ENCODE measurements at places on chromosomes 7 and 10.

DNA sequence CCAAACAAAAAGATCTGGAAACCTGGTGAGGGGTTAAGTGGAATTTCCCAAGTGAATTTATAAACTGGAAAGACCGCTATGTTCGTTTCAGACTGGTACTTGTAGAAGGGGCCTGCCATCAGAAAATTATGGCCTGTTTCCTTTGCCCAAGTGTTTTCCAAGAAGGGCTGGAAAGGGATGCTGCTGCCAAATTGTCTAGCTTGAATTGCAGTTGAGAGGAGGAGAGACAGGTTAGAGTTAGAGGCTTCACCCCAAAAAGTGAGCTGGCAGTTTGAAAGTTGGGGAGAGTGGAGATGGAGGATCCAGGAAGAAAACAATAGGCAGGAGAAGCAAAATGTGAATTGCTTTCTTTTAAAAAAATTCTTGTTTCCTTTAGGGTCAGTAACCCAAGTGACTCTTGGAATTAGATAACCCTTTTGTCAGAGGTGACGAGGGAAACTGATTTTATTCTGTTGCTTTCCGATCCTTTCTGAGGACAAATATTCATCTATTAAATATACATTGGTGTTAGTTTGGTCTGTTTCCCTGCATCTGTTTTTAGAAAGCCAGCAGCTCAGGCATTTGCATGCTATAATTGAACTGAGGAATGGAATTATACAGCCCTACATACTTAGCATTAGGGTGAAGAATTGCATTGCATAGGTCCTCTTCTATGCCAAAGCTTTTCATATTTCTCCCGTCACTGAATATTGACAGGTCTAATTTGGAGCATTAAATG lies 82.5 kb upstream of the PRR15 start:
- DNase-seq: no peak

DNA sequence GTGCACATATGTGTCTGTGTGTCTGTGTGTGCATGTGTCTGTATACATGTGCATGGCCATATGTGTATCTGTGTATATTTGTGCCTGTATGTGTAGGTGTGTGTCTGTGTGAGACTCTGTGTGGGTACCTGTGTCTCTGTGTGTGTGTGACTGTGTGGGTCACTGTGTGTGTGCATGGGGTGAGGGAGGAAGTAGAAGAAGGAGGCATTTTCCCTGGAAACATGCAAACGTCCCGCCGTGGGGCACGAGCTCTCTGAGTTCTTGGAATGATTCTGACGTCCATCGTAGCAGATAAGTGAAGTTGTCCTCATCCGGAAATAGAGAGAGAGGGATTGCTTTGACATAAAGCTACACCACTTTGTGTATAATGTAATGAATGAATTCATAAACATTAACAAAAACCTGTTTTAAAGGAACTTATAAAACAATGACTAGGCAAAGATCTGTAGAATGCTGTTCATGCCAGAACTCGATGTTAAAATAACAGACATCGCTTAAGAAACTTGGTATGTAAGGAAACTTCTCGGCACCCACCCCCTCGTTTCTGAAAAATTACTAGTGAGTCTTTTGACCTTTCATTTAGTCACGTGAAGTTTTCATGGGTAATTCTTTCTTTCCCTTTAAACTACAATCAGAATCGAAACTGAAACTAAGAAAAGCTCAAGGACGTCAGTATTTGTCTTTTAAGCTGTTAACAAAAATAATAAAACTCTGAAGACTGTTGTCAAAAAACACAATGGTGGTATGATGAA lies 43.6 kb upstream of the KLF6 start:
- DNase-seq: no peak

- no peak for DNase-seq
Observed at GRCh38 chr7:69657331-69657730, 59.1 kb downstream of the AUTS2 start.

DNA sequence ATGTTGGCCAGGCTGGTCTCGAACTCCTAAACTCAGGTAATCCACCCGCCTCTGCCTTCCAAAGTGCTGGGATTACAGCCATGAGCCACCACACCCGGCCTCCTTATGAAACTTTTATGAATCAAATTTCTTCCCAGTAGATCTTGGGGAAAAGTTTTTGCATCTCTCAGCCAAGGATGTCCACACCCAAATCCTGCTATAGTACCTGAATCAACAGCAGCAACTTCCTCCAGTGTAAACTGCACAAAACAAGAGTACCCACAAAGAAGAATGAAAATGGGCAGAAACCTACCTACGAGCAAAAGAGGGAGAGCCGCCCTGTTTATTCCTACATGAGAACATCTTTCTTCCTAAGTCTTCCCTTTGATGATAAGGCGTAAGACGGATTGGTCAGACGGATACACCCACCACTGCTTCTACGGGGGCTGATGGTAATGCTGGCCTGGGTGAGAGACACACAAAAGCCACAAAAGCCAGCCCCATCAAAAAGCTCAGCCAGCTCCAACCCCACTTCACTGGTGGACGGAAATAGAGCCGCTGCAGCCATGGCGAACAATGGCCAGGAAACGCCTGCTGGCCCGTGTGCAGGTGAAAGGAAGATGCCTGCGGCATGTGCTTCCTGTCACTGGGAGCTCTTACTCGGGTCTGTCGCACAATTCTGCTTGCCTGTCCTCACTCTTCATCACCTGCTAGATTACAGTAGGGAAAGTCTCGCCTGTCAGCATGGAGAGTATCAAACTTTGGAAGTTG lies 10.4 kb downstream of the JCAD start:
- DNase-seq: no peak

DNA sequence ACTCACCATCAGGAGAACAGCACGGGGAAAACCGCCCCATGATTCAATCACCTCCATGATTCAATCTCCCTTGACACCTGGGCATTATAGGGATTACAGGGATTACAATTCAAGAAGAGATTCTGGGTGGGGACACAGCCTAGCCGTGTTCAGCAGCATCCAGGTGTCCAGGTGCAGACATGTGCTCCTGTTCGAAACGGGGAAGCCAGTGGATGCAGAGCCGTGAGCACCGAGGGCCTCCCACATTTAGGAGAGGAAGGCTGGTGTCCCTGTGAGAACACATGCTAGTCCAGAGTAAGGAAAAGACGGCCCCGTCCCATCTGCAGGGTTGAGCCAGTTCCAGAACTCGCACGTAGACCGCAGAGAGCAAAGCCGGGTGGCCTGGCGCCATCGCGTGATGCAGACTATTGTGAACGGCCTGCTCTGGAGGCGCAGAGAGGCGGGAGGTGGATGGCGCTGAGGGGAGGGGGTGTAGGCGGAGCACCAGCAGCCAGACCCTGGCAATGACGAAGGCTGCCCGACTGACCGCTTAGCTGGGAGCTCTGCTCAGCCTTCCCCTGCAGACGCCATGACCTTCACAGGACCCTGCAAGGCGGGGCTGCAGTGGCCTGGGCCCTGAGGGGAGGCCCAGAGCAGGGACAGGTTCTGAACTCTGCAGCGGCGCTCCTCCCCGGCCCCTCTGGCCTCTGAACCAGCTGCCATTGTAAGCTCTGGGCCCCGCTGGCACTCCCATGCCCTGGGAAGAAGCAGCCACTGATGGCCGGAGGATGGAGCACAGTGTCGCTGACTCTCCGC lies 141.6 kb upstream of the TCERG1L start:
- DNase-seq: no peak

GRCh38 chr7:101420436-101420835 lies 57.8 kb downstream of the COL26A1 start:
- DNase-seq: no peak

DNA sequence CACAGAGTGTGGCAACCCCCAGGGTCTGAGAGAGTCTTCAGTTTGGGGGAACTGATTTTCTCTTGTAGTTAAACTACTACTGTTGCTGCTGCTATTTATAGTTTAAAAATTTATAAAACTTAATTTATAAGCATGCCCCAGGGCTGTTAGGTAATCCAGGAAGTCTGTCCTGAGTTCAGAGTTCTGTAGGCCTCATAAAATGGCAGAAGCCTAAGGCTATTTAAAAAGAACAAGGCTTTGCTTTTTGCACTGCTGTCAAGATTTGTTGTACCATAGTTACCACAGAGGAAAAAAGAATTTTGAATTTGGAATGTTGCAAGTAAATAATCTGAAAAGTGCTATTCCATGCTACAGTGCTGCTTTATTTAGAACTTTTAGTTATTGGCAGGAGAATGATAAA lies 66.1 kb downstream of the AGK start:
- no peak for DNase-seq

DNA sequence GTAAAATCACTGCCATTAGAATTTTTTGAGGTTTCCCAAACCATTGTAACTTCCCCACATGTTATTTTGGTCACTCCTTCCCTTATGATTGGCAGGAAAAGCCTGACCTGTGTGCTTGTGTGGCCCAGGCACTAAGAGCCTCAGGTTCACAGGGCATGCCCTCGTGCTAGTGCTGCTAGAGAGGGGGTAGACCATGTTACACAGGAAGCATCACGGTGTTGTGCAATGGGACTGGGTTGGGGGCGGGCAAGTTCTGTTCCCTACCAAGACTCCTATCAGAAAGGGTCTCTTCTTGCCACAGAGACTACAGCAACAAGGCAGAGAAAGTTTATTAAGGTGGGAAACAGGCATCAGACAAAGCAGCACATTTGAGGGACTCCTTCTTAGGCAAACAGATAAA lies 32.2 kb downstream of the LSM5 start:
- no peak for DNase-seq

- no peak for DNase-seq
Observed at GRCh38 chr10:103739039-103739764, 116.2 kb downstream of the SH3PXD2A start.

DNA sequence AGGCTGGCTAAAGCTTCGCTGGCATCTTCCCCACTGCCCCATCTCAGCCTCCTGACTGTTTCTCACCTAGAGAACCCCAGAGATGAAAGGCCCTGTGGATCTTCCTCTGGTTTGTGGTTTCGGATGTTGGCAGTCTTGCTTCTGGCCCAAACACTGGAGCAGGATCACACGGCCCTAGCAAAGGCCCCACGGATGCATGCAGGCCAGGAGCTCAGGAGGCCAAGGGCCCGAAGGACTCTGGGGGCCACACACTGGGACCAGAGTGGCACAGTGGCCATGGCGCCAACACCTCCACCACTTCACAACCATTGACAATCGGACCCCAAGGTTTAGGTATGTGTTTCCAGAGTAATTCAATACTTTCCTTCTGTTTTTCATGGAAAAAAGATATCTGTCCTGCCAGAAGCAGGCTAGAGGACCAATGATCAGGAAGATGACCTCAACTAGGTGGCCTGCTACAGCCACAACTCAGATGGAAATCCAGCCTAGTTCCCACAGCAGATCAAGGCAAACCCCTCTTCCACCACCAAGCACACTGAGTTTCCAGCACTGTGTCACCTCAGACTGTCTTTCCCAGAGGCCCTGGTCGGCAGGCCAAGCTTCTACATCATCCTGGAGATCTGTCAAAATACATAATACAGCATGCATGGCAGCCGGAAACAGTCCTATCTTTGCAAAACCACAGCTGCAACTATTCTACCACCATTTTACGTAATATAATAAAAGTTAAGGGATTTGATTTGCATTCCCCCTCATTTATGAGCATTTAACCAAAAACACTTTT lies 53.0 kb downstream of the CTBP2 start:
- DNase-seq: no peak

DNA sequence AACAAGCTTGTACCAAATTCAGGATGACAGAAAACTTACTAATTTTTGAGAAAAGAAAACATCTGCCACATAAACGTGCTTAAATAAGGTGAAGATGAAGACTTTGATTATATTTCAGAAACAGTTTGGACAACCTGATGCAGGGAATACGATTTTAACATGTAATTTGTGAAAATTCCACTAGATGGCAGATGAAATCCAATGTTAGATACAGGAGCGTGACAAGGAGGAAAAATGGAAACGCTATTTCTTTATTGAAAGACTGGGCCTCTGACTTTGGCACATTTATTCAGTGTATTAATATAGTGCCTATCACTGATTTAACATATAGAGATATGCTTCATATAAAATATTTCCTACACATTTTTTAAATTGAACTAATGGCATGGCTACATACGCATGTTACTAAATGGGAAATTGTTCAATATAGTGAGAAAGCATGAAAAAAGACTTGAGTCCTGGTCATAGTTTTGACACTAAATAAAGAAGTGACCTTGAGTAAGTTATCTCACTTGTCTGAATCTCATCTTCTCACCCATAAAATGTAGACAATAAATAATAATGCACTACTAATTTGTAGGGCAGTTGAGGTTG lies 60.7 kb downstream of the CD36 start:
- no peak for DNase-seq

DNA sequence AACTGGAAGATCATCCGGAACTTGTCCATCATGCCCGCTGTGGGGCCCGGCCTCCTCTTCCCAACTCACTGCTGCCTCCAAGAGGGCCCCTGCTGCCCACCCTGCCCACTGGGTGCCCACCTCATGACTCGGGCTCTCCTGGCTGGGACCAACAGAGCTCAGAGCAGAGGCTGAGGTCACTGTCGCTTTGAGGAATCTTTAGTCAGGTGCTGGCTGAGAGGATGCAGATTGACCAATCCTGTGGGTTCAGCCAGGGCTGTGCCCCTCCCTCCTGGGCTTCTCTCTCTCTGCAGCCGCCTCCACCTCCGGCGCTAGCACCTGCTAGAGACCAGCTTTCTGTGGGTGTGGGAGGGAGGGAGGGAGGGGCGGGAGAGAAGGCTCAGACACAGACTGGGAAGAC lies at the start of gene CALHM1:
CALHM1 (minus strand) TSS at position 181 of the 400 bp plus-strand sequence; CDS start at position 32, 149 bp downstream.
- no peak for DNase-seq

DNA sequence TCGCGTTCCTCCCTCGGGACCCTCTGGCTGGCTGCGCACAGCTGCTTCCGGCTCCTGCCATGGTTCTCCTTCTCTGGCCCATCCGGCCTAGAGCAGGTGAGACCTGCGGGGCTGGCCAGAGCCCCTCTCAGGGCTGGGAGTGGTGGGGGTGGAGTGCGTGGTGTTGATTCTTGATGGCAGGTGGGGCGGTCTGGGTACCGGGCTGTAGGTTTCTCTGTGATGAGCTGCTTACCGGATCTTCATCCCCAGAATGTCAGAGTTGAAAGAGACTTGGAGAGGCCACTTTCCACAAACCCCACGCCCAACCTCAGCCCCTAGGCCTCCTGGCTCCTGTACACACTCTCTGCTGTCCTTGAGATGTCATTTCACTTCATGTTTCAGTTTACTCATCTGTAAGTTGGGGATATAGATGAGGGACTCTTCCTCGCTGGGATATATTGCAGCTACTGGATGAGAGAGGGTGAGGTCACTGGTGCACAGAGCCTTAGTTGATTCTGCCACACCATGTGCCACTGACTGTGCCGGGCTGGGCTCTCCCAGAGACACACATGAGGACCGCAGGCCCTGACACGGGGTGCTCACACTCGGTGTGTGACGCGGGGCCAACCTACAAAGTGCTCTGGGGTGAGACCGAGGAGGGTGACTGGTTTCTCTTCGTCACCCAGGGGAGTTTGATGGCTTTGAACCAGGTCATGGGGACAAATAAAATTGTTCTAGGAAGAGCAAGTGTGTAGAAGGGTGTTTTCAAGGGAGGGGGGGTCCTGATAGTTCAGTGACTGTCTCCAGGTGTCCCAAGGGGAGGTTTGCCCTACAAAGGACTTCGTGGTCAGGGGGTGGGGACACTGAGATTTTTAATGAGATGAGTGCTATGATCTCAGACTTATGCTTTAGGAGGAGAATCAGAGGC lies 29.5 kb downstream of the ZNF775 start:
- no peak for DNase-seq

DNA sequence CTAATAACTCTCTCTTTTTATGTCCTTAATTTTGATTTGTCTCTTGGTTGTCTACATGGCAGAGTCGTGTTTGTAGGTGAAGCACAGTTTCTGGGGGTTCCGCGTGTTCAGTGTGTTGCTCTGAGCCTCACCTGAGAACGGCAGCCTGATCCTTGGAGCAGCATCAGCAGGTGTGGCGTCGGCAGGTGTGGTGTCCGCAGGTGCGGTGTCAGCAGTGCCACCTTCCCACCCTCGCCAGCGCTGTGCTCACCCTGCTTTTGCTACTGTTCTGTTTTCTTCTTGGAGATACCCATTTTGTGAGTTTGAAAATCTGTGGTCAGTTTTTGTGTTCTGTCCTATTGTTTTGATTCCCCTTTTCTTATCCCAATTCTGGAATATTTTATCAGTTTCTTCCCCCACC lies 406.6 kb downstream of the GLRX3 start:
- DNase-seq: no peak

Data from anterior cingulate cortex (tissue), 58 donors.